Activated T-cell treated with anti-CD3 and anti-CD28 coated beads for 24 hours (primary cell): ENCODE measurements at places on chromosomes 7 and 10.

DNA sequence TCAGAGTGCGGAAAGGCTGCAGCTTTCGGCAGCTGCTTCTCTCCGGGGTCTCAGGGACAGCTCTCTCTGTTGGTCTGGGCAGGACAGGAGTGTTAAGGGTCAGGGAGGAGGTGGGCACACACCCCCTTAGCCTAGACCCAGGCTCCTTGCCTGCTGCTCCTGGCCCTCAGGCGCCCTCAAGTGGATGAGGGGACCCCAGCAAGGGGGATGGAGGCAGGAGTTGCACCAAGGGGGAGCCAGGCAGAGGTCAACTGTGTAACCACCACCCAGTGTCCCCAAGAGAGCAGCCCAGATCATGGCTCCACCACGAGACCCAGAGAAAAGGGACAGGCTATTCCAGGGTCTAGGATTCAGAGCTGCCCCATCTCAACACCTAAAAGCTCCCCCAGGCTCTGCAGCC is 26.9 kb downstream of the SPOCK2 start:
- no peak for DNase-seq

GRCh38 chr7:33904681-33905388 is 504 bp upstream of the BMPER start:
- DNase-seq, result peak; percentile 1

DNA sequence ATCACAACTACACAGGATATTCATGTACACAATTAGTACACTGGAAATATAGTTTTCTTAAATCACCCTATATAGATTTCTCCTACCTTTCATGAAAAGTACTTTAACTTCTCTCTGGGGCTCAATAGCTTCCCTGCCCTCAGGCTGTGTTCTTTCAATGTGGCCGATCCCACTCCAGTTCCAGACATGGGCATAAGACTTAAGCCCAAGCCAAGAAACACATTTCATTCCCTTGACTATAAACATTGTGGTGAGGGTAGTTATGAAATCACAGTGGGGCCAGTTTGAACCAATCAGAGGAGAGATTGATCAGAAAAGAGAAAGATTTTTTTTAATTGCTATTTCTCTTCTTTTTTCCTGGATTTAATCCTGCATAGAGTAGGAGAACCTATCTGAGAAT is 904.6 kb upstream of the SORCS1 start:
- no peak for DNase-seq

DNA sequence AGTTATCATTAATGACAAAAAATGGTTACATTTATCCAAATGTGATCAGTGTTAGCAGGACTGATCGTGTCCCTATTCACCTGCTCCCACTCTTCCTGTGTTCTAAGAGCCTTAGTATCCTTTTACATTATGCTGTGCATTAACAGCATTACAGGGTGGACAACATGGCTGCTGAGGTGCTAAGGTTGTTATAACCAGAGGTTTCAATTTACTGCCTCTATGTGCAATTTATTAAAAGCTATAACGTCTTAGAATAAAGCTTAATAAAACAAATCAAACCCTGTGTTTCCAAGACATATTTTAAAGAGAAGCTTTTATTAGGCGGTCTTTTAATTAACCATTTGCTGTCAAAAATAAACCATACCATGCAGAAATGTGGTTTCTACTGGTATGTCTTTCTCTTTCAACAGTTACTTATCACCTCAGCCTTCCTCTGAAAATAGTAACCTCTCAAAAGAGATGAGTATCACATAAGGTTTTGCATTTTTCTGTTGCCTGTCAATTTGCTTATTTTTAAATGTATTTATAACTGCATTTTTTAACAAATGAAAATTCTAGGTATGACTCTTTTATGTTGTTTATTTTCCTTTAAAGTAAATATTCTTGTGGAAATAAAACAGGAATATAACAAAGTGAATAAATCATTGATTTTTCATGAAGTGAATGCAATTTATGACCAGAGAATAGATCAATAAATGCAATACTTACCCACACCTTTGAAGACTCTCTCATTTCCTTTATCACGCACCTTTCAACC is 849.8 kb upstream of the SORCS1 start:
- no peak for DNase-seq

DNA sequence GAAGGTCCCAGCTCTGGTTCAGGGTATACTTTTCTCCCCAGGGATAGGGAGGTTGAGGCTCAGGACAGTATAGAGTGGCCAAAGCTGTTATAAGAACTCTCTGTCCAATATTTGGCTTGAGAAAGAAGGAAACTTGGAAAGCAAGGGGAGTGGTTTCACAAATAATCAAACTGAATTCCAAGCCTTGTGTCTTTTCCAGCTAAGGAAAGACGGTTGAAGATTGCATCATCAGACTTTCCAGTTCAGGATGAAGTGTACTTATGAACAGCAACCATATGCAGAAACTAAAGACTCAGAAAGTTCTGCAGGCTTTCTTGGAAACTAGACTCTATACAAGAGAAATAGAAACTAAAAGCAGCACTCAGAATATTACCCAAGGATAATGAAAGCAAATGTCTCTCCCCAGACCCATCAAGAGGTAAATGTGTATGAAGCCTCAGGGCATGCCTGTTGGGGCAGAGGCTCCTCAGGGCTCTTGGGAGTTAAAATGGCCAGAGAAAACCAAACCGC is 46.4 kb downstream of the RAMP3 start:
- DNase-seq, result no peak

DNA sequence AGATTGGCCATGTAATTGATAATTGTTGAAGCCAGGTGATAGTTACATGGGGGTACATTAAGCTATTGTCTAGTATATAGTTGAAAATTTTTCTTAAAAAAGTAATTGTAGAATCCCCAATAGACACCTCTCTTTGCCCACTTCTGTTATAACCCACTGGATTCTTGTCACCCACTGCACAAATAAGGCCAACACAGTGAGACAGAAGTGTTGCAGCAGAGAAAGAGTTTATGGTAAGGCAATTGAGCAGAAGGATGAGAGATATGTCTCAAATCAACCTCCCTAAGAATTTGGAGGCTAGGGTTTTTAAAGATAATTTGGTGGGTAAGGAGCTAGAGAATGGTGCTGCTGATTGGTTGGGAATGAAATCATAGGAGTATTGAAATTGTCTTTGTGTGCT is 270.3 kb upstream of the TAC1 start:
- DNase-seq, result no peak

GRCh38 chr7:114916261-114916892 is 5.5 kb upstream of the MDFIC start:
- peak; percentile 46 for DNase-seq

- DNase-seq, result no peak
Observed at GRCh38 chr7:37128327-37129034, 320.2 kb downstream of the ELMO1 start.

DNA sequence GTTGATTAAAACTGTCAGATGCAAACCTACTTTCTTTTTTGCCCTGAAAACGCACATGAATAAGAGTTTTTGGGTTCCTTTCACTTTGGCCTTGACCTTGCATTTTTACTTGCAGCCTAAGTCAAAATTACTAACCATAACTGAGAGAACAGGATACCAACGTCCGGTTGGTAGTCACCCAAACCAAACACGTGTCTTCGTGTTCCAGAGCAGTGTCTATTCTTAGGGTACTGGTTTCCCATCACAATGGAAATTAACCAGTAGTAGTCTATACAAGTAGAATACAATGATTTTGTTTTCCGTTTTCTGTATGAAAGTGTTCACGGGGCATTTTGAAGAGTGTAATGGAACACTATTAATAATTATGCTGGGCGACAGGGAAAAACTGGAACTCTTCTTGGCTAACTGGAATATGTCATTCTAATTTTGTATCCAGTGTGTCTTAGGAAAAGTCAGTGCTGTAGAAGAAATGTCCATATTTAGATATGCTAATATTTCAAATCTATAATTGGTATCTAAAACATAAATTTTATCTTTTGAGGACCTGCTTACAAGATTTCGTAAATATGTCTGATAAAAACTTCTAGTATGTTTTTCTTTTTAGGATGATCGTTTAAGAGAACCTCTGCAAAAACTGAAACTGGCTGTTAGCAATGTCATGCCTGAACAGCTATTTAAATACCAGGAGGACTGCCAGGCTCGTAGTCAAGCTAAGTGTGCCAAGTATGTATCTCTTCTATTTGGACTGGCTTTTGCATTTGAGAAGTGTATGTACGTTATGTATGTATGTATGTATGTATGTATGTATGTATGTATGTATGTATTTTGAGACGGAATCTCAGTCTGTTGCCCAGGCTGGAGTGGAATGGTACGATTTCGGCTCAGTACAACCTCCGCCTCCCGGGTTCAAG is 40.9 kb downstream of the UBN2 start:
- DNase-seq, result no peak

- no peak for DNase-seq
Observed at GRCh38 chr7:14292737-14293136, 303.3 kb upstream of the ETV1 start.

DNA sequence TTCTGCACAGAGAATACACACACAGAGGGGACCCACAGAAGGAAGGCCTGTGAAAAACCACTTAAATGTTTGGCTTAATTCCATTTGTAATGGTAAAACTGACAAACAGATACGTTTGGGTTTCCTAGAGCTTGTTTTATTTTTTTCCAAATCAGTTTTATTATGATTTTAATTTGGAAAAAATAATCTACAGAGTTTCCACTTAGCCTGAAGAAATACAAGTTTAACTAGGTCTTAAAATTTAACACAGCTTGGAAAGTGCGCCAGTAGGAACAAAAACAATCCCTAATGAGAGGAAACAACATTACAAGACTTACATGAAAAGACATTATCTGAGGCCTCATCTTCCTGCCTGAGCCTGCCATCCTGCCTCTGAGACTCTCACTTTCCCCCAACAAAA is 58.5 kb upstream of the CARD11 start:
- DNase-seq, result no peak

- DNase-seq, result no peak
Observed at GRCh38 chr7:50560865-50561351, 4.3 kb downstream of the DDC start.

GRCh38 chr7:148670807-148671206 is 27.9 kb upstream of the CUL1 start:
- no peak for DNase-seq

GRCh38 chr10:62573929-62574328 is 199.8 kb downstream of the ZNF365 start:
- DNase-seq, result no peak

DNA sequence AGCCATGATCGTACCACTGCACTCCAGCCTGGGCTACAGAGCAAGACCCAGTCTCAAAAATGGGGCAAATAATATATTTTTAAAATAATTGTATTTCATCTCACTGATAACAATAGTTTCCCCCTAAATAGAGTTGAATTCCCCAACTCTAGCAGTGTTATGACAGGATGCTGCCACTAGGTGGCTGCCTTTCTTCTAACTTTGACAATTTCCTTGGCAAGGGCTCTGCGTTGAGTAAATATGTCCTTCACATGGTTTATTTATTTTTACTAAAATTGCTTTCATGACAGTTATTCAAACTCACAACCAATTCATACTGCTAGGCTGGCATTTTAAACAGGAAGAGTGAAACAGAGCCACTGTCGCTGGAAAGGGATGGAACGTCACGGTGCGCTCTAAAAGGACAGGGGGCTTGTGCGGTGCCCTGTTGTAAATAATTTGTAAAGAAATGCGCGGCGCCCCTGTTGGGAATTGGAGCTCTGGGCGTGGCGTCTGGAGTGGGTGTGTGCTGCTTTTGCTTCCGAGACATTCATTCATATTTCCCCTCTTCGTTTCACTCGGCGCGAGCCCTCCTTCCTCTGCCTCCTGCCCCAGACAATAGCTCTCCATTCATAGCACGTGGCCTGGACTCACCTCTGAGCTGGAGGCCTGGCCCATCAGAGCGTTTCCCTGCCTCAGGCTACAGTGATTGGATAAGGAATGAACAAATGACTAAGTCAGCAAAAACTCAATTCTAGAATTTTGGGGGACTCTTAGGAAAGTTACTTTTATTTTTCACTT is 20.5 kb upstream of the PITRM1 start:
- DNase-seq, result peak; percentile 44

GRCh38 chr10:42367532-42368230 is 270.7 kb downstream of the ZNF33B start:
- peak; percentile 7 for DNase-seq

- no peak for DNase-seq
Observed at GRCh38 chr10:24453404-24453830, 244.5 kb downstream of the KIAA1217 start.

- DNase-seq, result no peak
Observed at GRCh38 chr7:82275342-82275741, 168.2 kb downstream of the CACNA2D1 start.

GRCh38 chr10:6271663-6272062 is 68.9 kb downstream of the PFKFB3 start:
- no peak for DNase-seq

DNA sequence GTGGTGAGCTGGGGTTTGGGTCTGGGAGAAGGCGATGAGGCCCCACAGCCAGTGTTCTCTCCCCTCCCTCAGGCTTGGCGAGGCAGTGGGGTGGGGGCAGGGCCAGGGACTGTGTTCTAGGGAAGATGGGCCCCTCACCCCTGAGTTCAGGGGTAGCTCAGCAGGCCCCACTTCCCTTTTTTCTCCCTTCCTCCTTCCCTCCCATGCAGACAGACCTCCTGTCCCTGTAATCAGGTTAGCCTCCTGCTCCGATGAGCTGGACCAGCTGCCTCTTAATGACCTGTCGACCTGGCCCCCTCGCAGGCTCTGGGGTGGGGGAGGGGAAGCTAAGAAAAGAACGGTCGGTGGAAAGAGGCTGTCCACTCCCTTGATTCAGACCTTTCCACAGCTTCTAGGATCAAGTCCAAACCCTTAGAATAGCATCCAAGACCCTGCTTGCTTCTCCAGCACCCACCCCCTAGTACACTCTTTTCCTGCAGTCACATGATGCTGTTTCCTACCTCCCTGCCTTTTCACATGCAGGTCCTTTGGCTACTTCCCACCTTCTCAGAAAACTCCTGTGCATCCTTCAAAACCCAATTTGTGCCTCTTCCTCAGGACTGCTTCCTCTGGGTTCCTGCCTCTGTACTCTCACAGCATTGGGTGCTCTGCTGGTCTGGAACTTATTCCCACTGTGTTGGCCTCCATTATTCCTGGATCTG is 64.1 kb downstream of the ZMIZ1 start:
- no peak for DNase-seq

- no peak for DNase-seq
Observed at GRCh38 chr10:109022417-109023049, 900.8 kb downstream of the XPNPEP1 start.

- DNase-seq, result no peak
Observed at GRCh38 chr10:96666741-96667140, 53.6 kb downstream of the PIK3AP1 start.

GRCh38 chr7:24786941-24787340 is 29.7 kb upstream of the GSDME start:
- no peak for DNase-seq

- no peak for DNase-seq
Observed at GRCh38 chr10:46520381-46520780, 36.1 kb downstream of the GPRIN2 start.

GRCh38 chr7:90538405-90538804 is 57.7 kb upstream of the CDK14 start:
- no peak for DNase-seq

GRCh38 chr10:50593523-50594376 is 30.0 kb downstream of the SGMS1 start:
- no peak for DNase-seq
